NCI-H1105 (cell line): ENCODE measurements at places on chromosomes 16 and 17.

DNA sequence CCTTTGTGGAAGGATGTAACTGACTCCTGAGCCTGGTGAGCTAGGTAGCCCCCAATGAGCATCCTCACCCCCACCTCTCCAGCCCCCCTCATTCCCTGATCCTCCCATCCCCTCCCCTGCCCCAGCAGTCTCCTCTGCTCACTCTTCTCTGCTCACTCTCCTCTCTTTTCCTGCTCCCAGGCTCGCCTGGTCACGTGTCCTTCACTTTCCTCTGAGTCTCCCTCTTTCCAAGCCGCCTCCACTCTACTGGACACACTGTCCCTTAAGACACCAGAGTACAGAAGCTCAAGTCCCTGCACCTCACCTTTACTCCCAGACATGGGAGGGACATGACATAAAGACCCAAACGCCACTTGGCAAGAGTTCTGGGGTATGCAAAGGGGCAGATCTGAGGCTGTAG lies 76.3 kb upstream of the RBL2 start:
- DNase-seq = no peak

GRCh38 chr17:59617156-59617732 lies 2.5 kb upstream of the CLTC start:
- DNase-seq = no peak

GRCh38 chr16:30927789-30928378 lies 4.5 kb downstream of the FBXL19 start:
- peak; percentile 93 for DNase-seq

GRCh38 chr17:77327181-77327565 lies 186.4 kb downstream of the SEC14L1 start:
- DNase-seq = no peak

- DNase-seq = no peak
Observed at GRCh38 chr16:80993834-80994233, 12.9 kb downstream of the CMC2 start.

DNA sequence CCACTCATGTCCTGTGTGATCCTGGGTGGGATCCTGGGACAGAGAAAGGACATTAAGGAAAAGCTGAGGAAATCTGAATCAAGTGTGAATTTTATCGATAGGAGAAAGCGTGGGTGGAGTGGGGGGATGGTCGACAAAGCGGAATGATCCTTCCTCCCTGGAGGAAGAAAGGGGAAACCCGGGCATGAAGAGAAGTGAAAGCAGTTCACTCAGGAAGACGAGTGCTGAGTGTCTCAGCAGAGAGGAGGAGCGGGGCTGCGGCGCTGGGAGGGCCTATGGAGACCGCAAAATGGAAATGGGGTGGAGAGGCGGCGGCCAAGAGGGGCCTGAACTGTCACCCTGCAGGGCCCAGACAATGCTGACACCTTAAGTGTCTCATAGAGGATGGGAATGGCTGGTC lies 8.7 kb downstream of the ZDHHC7 start:
- no peak for DNase-seq

- no peak for DNase-seq
Observed at GRCh38 chr17:21174713-21175112, 39.2 kb downstream of the TMEM11 start.

GRCh38 chr17:75124041-75124818 lies 7.3 kb downstream of the NT5C start:
- no peak for DNase-seq
